HuH-7.5 (cell line): ENCODE measurements at places on chromosomes 13 and 19.

DNA sequence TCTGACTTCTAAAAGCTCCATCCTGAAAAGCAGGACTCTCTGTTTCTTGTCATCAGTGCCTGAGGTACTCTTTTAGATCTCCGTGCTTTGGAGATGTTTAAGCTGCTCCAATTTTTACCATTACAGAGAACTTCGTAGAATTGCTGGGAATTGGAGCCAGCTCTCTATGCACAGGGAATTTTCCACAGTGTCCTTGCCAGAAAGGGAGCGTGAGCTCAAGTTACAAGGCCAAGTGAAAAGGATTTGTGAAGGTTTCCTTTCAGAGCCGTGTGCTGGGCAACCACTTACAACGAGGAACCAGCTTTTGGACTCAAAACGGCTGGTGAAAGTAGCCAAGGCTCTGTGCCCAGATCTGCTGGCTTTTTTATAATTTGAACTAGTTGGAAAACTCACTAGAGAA, 82.6 kb downstream of the NUFIP1 start:
- no peak for DNase-seq

DNA sequence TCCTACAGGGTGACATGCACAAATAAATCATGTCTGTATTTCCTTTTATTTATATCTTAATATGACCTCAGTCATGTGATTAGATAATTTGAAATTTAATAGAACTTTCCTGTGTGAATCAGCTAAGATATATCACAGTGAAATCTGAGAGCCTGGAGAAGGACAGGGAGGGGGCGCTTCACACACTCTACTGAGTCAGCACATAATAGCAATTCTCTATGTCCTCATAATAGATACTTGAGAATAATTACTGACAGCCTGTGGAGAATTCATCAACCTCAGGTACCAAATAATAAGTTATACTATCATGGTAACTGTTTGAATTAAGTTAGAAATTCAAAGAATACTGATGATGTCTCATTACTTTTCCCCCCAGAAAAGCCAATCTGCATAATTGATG, 98.0 kb upstream of the SLC10A2 start:
- no peak for DNase-seq

- DNase-seq: no peak
Observed at GRCh38 chr13:53783471-53783870, 754.9 kb downstream of the OLFM4 start.

- no peak for DNase-seq
Observed at GRCh38 chr13:76329004-76329403, 557.2 kb downstream of the KCTD12 start.

GRCh38 chr13:109369353-109370052, 416.9 kb downstream of the IRS2 start:
- DNase-seq: no peak
